PC-3 (cell line): ENCODE measurements at places on chromosomes 12 and 14. TPM values are rescaled to one million over a fixed set of nuclear protein-coding genes. Genes with fewer than 3 reads are reported as not detected.

- no peak for DNase-seq
These were observed 6.2 kb downstream of the RARG start for GRCh38 chr12:53225635-53226424.

SERPINA5 gene
- total RNA-seq = not detected in 2 replicates

DNA sequence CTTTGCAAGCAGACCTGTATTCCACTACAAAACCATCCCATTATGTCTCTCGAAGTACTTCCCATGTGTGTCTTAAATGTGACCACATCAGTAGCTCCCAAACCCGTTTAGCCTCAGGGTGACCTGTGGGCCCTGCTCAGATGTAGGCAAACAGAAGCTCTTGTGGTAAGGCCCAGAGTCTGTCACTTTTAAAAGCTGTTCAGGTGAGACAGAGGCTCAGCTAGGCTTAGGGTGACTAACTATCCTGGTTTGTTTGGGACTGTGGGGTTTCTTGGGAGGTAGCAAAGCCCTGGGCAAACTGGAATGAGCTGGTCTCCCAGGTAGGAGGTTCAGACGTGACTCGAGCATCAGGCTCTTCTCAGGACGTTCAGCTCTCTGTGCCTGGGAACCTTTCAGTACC, 64.5 kb upstream of the VASH1 start:
- DNase-seq = peak; percentile 35

- DNase-seq = no peak
These were observed 589 bp upstream of the HVCN1 start for GRCh38 chr12:110689281-110690126.

TAS2R19 gene
- not detected in 2 replicates for total RNA-seq

DNA sequence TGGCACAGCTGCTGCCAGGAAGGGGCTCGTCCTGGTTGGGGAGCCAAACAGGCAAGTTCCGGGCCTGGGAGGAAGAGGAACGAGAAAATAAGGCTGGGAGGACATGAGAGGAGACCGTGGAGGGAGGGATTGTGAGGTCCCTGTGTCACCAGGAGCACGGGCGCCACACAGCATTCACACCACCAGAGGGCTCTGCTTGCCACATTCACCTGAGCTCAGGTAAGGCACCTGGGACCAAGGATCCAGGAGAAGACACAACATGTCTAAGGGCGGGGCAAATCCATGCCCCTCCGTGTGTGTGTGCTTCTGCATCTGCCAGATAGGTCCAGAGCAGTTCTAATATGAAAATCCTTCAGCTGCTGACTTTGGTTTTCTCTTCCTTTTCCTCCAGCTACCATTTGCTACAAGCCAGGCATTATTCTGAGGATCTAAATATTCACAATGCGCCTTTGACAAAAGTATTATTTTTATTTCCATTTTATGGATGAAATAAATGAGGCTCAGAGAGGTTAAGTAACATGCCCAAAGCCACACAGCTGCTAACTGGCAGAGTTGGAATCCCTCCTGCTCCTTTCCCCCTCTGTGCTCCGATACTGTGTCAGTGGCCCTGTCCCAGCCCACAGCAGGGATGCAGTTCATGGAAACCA, 14.6 kb downstream of the RAPGEF3 start:
- DNase-seq = peak; percentile 85

- DNase-seq = no peak
These were observed 83.8 kb downstream of the SRGAP1 start for GRCh38 chr12:63928305-63928704.

SIX6 gene
- total RNA-seq = not detected in 2 replicates

KRT71 gene
- total RNA-seq = not detected in 2 replicates
